Activated naive CD4-positive, alpha-beta T cell treated with anti-CD3 and anti-CD28 coated beads, Interleukin-2, amount 50 U/mL, for 72 hours (primary cell): ENCODE measurements at places on chromosomes 16 and 17. TPM values are rescaled to one million over a fixed set of nuclear protein-coding genes. Genes with fewer than 3 reads are reported as not detected.

The ATP2A1 gene
- total RNA-seq = 4.7 TPM

The KRTAP9-4 gene
- not detected for total RNA-seq

The MMP2 gene
- total RNA-seq = not detected

The SPATA33 gene
- 18.2 TPM for total RNA-seq

The COPRS gene
- total RNA-seq = 33.9 TPM

The NFATC3 gene
- 90.1 TPM for total RNA-seq

The ITGAL gene
- total RNA-seq = 297 TPM

The KSR1 gene
- 194 TPM for total RNA-seq
